NCI-H526 treated with DMSO at 0.1 percent for 48 hours (cell line): ENCODE measurements at places on chromosomes 1 and 21.

- DNase-seq = no peak
Measured at GRCh38 chr1:86273066-86273465, 116.5 kb upstream of the COL24A1 start.

GRCh38 chr1:57423656-57424211, at the start of gene DAB1:
TSS of gene DAB1 (minus strand) at chr1:57424060. CDS start at chr1:57291030, 133,030 bp downstream.
- DNase-seq = peak; percentile 31

DNA sequence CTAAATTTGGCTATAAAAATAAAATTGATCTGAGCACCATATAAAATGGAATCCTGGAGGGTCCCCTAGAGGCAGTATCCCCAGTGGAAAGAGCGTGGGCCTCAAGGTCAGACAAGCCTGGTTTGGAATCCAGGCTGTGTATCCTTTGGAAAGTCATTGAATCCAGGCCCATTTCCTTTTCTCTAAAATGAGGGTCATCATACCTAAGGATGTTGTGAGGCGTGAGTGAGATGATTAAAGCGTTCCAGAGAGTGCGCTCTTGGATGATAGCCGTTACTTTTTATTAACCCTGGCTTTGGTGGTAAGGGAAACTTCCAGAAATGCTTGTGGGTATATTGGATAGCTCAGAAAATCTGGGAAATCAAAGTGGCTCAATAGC, 683 bp upstream of the ZNF436 start:
- DNase-seq = no peak

DNA sequence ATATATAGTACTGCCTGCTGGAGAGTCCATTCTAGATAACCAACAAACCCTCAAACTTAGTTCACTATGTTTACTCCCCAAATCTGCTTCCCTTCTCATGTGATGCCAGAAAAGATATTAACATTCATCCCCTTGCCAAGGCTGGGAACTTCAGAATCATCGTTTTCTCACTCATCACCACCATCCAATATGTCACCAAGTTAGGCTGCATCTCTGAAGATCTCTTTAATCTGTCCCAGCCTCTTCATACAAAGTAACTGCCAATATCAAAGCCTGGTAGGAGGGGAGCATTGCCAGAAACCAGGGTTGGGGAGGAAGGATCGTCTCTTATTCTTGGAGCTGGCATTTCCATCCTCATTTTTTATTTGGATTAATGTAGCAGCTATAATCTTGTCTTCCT, 71.6 kb downstream of the XCL2 start:
- no peak for DNase-seq

GRCh38 chr1:108824051-108824450, 32.8 kb downstream of the AKNAD1 start:
- no peak for DNase-seq

- DNase-seq = no peak
Measured at GRCh38 chr1:56410405-56410804, 169.0 kb downstream of the PLPP3 start.

DNA sequence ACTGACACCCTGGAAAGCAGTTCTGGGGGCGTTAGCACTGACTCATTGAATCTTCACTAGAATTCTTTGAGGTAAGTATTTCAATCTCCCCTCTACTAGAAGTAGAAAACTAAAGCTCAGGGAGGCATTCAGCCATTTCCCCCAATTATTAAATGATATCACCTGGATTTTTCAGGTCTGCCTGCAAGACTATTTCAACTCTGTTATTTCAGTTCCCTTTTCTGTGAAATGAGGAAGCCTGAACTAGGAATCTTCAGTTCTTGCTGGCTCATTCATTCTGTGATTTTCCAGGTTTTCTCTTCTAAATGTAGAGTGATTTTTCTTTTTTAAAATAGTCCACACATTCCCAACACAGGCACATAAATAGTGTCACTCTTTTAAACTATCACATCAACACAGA, 337.0 kb upstream of the NR5A2 start:
- no peak for DNase-seq

DNA sequence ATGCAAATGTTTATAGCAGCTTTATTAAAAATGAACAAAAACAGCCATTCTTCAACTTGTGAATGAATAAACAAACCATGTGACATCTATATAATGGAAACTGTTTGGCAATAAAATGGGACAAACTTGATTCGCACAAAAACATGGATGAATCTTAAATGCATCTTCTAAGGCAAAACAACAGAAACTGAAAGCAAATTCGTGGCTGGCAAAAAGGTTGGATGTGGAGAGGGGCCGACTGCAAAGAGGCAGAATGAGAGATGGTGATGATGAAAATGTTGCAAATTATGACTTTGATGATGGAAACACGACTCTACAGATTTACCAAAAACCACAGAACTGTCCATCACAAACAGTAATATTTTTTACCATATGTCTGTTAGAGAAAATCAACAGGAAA, 327.0 kb upstream of the NR5A2 start:
- DNase-seq = no peak

DNA sequence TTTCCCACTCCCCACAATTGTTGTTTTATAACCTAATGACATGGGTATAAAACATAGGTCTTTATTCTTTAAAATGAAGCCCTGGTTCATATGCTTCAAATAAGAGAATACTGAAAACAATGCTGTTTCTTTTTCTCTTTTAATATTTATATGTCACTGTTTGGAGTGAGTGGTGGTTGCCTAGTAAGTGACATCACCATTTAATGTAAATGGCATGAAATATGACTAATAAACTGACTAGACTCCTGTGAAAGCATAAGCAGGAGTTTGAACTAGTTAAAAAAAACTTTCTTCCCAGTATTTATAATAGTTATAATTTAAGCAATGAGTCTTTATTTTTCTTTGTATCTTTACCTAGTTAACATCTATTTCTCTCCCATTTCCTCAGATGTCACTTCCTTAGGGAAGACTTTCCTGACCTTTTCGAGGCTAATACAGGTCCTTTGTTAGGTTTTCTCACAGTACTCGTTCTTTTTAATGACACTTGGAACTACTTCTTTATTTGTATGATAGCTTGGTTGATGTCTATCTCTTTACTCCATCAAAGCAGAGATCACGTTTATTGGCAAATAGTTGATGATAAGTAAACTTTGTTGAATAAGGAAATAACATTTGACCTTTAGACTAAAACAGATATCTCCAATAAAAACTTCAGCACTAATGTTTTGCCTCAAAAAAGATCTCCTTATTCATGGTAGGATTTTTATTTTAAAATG, 105.4 kb upstream of the PDC start:
- DNase-seq = no peak

GRCh38 chr1:168567007-168567406, 9.4 kb upstream of the XCL1 start:
- no peak for DNase-seq

- DNase-seq = peak; percentile 42
Measured at GRCh38 chr21:45140346-45140940, 66.1 kb downstream of the ADARB1 start.

DNA sequence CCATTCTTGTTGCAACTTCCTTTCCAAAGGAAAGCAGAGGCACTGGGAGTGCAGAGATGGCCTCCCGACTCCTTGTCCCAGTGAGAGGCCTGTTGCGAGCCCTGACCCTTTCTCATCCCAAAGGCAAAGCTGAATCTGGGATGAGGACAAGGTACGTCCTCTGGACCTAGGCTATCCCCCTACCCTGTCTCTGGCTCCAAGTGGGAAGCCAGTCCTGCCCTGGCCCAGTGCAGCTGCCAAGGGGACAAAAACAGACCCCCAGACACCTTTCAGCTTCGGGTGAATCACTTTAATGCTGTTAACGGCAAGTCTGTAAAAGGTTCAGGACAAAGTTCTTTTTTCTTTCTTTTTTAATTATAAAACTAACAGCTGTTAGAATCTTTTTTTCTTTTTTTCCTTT, 2.5 kb downstream of the TSSK3 start:
- no peak for DNase-seq

- no peak for DNase-seq
Measured at GRCh38 chr1:145871994-145872924, 13.4 kb upstream of the PIAS3 start.

GRCh38 chr21:15455819-15456462, 273.8 kb upstream of the USP25 start:
- no peak for DNase-seq

DNA sequence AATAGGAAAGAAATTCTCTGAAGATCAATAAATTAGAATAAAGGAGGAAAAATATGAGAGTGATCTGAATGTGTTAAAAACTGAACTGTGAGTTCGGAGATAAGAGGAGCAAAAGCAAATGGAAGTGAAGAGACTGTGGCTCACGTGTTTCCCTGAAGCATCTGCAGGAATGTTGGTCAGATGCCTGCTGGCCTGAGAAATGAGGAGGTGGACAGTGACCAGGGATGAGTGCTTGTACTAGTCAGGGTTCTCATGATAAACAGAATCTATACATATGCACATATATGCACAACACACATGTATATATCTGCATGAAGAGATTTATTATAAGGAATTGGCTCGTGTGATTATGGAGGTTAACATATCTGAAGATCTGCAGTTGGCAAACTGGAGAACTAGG, 103.4 kb upstream of the TIAM1 start:
- DNase-seq = no peak

- DNase-seq = peak; percentile 25
Measured at GRCh38 chr1:10667861-10668761, 128.3 kb downstream of the CASZ1 start.

DNA sequence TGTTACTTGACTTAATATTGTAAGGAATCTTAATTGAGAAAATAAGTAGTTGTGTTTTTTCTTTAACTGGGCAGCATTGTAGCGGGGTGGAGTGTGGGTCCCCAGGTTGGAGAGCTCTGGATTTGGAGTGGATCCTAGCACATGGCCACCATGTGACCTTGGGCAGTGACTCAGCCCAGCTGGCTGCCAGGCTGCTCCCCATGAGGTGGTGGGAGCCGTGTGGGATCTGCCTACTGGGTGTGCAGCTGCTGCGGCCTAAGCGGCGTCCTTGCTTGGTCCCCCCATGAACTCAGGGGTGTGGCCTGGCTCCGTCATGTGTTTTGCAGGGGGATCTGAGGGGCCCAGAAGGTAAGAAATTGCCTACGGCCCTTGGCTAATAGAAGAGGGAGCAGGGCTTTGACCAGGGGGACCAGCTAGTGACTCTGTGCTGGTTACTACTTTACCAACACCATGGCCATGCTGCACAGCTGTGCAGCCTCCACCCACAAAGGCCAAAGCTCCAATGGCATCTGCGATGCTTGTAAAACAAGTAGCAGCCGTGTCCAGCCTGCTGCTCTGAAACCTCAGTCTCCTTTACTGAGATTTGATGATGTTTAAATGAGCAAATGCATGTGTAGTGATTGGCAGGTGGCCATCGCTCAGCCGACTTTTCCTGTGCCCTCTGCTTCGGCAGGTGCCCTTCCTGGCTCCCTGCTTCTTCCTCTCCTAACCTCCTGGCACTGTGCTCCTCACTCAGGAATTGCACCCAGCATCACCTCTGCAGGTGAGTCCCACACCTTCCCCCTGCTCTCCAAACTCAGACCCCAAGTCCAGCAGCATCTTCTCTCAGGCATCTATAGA, 68.3 kb downstream of the ADARB1 start:
- DNase-seq = no peak

GRCh38 chr1:91781371-91781825, 104.6 kb downstream of the TGFBR3 start:
- DNase-seq = peak; percentile 85

DNA sequence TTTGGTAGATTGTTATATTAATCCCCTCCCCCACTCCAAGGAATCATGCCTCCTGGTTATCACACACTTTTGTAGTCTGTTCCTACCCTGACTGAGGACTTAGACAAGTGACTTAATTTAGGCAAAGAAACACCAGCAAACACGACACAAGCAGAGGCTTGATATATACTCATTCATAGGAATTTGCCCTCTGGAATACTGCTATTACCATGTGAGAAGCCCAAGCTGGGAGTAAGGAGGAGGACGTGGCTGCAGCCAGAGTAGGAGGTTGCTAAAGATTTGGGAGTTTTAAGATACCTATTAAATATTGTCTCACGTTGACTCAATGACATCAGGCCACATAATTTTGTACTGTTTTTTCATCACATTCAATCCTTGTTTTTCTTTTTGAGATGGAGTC, 100.2 kb downstream of the LRRC53 start:
- DNase-seq = no peak

GRCh38 chr1:115052454-115053083, 22.9 kb downstream of the TSHB start:
- DNase-seq = peak; percentile 69

DNA sequence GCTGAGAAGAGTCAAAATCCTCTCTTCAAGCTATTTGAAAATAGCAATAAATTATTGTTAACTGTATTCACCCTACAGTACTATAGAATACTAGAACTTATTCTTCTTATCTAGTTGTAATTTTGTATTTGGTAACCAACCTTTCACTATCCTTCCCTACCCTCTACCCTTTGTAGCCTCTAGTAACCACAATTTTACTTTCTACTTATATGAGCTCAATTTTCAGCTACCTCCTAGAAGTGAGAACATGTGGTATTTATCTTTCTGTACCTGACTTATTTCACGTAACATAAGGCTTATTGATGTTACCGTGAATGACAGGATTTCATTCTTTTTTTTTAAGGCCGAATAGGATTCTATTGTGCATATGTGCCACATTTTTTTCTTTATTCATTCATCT, 30.0 kb downstream of the ZC3H11B start:
- no peak for DNase-seq

DNA sequence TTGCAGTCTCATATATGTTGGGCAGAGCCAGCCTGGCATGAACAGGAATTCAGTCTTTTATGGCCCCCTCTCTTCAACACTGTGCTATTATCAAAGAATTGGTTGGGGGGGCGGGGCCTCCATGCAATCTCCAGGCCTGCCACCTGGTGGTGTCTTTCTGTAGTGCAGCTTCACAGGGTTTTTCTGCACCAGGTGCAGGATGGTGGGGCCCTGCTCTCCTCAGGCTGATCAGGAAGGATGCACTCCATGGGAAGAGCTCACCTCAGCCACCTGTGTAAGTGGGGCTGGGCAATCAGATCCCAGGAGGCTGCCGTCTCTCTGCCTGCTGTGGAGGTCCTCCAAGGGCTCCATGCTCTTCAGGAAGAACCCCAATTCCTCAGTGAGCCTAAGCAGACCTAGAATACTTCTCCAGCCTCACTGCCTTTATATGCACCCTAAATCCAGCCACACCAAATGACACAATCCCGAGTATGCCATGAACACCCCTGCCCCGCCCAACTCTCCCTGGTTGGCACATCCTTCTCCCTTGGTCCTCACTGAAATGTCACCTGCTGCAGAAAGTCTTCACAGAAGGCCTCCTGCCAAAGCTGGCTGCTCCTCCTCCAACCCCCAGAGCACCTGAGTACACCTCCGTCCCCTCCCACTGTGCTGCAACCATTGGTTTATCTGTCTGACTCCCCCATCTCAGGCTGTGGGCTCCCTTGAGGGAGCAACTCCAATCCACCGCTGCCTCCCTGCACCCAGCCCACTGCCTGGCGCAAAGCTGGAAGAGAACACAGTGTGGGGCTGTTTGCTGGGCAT, 16.5 kb downstream of the STK40 start:
- peak; percentile 75 for DNase-seq

DNA sequence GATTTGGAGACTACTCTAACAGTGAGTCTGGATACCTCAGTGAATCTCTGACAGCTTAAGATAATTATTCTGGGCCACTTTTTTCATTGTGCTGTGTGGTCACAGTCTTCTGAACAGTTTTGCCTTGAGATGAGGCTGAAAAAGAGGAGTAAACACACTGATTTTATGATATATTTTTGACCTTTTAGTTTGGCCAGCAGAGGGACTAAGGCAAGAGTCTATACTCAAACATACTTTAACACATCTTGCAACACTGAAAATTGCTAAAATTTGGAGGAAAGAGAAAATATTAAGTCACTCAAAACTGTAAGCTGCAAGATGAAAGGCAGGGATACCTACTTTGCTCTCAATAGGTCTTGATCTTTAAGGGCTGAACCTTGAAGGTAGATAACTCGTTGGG, 182.7 kb downstream of the KCNT2 start:
- no peak for DNase-seq

- peak; percentile 4 for DNase-seq
Measured at GRCh38 chr21:32278103-32278502, 746 bp downstream of the MIS18A start.

GRCh38 chr1:56527548-56528302, 51.6 kb downstream of the PLPP3 start:
- no peak for DNase-seq
